ENCODE measurements at places on chromosomes 6 and 20. TPM values are rescaled to one million over a fixed set of nuclear protein-coding genes. Genes with fewer than 3 reads are reported as not detected.

- no peak for DNase-seq
These were observed 59.2 kb downstream of the POPDC3 start for GRCh38 chr6:105120570-105120969.

DNA sequence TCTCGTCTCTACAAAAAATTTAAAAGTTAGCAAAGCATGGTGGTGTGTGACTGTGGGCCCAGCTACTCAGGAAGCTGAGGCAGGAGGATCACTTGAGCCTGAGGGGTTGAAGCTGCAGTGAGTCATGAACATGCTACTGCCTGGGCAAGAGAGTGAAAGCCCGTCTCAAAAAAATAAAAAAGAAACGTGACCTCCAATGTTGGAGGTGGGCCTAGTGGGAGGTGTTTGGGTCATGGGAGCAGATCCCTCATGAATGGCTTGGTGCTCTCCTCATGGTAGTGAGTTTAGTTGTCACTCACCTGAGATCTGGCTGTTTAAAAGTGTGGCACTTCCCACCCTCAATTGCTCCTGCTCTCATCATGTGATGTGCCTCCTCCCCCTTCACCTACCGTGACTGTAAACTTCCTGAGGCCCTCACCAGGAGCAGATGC is 24.3 kb downstream of the RBL1 start:
- DNase-seq = no peak

DNA sequence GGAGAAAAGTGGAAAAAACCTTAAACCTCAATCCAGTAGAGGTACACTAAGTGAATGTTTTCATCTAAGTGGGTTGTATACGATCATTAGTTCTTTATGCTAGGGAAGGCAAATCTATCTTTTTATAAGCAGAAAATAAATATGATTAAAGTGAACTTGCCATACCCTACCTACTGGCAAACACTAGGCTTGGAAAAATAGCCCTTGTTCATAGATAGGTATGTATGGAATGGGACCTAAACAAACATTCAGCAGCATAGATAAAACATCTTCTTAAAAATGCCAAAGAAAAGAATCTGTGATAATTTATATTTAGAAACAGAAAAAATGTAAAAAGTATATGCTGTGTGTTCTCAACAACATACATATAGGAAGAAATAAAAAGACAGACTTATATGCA is 18.8 kb downstream of the REV3L start:
- no peak for DNase-seq

- no peak for DNase-seq
These were observed 31.5 kb upstream of the COL10A1 start for GRCh38 chr6:116157391-116157790.

GRCh38 chr6:154614101-154614500 is 103.6 kb upstream of the CNKSR3 start:
- no peak for DNase-seq

- no peak for DNase-seq
These were observed 141.9 kb upstream of the NEDD9 start for GRCh38 chr6:11374036-11375010.

- DNase-seq = no peak
These were observed 29.5 kb downstream of the KIAA1755 start for GRCh38 chr20:38230957-38231526.

DNA sequence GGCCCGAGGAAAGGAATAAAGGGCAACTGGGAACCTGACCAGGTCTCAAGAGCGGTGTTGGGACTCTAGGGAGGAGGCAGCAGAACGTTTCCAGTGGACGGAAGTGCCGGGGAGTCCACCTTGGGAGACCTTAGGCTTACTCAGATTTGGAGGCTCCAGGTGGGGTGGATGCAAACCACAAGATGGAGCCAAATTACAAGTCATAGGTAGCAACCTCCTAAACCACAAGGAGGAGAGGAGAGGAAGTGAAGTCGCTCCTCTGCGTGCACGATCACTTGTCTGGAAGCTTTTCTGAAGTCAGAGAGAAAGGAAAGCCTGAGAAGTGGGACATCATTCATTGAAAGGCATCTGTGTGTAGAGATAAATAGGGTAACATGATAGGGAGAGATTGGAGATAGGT is 9.3 kb downstream of the HLA-DOA start:
- no peak for DNase-seq

- no peak for DNase-seq
These were observed 479.1 kb upstream of the GJE1 start for GRCh38 chr6:141653590-141653989.

GRCh38 chr6:107574856-107575255 is 84.9 kb downstream of the SOBP start:
- no peak for DNase-seq

DNA sequence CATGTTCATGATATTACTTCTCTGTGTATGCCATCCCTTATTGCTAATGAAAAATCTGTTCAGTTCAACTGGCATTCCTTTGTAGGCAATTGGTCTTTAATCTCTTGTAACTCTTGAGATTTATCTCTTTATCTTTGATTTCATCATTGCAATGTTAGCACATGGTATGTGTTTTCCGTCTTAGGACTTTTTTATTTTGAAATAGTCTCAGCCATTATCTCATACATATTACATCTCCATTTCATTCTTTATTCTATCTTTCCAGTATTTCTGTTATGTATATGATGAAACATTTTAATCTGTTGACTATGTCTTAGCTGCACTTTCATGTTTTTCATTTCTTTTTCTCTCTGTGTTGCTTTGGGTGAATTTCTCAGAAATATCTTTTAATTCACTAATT is 58.1 kb downstream of the VSTM2L start:
- DNase-seq = no peak

GRCh38 chr6:40011844-40012243 is 77.6 kb upstream of the MOCS1 start:
- no peak for DNase-seq

- no peak for DNase-seq
These were observed 366.1 kb downstream of the MAFB start for GRCh38 chr20:40322941-40323340.

DNA sequence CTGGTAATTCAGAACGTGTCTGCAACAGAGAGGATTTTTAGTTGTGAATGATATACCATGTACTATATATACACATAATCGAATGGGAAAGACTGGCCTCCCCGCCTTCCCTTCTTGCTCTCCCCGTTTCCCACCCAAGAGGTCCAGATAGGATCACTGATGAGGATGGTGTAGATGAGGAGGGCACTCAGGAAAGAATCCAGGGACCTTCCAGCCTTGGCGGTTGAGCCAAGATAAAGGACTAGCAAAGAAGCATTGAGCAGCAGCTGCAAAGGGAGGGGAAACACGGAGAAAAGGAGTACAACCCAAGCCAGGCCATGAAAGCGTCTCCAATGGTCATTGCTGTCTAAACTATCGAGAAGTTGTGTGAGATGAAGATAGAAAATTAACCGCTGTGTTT is 84.0 kb upstream of the EXOC2 start:
- DNase-seq = no peak

DNA sequence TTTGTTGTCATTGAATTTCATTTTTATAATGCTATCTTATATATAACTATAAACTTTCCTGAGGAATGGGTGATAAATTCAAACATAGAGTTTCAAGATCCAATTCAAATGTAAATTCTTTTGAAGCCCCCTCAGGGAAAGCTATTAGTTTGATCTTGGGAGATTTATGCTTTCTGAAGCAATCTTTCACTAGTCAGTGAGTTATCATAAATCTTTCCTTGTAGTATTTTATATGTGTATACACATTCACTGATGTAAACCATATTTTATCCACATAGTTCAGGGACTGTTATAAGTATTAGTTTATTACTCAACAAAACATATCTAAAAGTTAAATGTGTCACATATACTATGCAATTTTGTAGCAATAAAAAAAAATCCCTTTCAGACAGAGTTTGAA is 2.9 kb upstream of the EPM2A start:
- DNase-seq = no peak

DNA sequence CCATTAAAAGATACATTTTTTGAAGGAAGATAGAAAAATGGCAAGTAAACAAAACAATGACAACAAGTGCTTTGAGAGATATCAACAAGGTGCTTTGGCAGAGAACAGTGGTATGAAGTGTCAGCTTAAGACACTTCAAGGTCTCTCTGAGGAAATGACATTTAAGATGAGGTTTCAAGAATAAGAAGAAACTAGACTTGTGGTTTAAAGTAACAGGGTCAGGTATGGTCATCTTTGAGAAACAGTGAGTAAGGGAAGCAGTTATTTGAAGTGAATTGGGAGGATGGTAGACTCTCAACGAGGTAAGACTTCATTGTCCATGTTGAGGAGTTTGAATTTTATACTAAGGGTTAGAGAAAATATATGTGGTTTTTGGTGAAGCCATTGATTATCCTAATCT is 77.8 kb downstream of the SYCP2L start:
- DNase-seq = no peak

DNA sequence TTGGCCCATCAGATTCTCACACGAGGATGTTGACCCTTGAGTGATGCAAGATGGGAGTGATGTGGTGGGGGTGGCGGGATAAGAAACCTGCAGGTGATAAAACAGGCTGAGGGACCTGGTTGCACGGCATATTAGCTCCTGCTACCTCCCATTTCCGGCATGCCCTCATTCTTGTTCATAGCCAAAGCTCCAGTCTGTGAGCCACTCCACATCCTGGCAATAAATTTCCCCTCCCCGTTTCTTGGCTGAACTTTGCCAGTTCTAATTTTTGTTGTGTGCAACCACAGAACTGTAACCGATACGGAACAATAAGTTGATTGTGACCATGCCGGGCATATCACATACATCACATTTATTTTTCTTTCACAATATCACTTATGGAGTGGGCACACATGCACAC is 41.6 kb upstream of the NFATC2 start:
- DNase-seq = no peak

GRCh38 chr20:32894026-32894483 is 35.3 kb downstream of the EFCAB8 start:
- DNase-seq = no peak

DNA sequence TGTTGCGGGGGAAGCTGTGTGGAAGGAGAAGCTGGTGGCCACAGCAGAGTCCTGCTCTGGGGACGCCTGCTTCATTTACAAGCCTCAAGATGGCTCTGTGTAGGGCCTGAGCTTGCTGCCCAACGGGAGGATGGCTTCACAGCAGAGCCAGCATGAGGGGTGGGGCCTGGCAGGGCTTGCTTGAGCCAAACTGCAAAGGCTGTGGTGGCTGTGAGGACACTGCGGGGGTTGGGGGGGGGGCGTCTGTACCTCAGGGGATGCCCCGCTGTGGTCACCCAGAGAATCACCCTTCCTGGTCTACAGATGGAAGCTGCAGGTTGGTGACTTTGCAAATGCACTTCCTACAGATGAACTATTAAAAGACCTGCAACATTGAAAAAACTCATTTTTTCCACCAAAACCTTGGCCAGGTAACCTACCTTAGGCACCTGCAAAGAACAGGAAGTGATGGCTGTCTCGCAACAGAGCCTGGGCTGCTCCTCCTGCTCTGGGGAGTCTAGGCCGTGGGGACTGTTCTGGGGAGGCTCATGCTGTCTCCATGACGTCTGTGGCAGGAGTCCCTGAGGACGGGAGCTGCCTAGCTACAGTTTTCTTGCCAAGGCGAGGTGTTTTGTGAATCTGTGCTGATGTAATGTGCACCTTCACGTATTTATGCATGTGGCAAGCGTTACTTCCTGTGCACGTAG is 7.3 kb downstream of the NPBWR2 start:
- DNase-seq = no peak

DNA sequence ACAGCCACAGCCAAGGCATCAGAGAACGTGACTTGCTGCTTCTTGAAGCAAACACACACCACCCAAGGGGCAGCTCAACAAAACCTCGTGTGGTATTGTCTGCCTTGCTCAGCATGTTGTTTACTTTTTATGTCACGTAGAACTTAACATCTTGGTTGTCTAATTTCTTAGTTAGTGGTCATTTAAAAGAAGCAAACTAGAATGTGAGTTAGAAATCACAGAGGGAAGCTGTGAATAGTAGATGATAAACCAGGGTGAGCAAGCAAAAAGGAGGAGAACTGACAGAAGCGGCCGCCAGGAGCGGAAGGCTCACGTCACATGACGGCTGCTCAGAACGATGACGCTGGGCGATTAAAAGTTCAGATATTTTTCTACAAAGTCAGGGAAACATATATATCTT is 51.5 kb upstream of the KIF25 start:
- DNase-seq = no peak

ZNF334 gene
- 0.70 TPM for total RNA-seq

NT5E gene
- 0.56 TPM for total RNA-seq

PRSS35 gene
- total RNA-seq = not detected

VGLL2 gene
- not detected for total RNA-seq

SLC22A2 gene
- not detected for total RNA-seq

BICRAL gene
- 13.9 TPM for total RNA-seq

NKX2-4 gene
- total RNA-seq = not detected

LINC00237 gene
- not detected for total RNA-seq

XPO5 gene
- total RNA-seq = 80.0 TPM
